ENCODE measurements at places on chromosomes 5 and 9.
A peak's percentile ranks its signal among the peaks of the same experiment; 100 is the strongest.

- no peak for DNase-seq
Observed at GRCh38 chr5:107149243-107150005, 521.3 kb downstream of the EFNA5 start.

DNA sequence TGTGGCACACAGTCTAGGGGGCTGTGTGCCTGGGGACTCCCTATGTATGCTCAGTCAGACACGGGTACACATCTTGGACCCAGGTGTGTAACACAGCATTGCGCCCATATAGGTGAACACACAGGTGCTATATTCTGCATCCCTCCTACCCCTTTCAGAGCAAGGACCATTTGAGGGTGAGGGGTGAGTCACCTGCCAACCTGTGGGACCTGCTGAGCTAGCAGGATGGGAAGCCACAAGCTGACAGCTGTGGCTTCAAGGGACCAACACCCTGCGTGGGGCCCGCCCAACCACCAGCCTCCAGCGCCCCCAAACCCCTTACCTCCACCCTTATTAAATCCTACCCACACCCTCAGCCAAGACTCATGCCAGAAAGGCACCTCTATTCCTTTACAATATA is 14.6 kb upstream of the AQP7 start:
- no peak for DNase-seq

- DNase-seq: no peak
Observed at GRCh38 chr5:27868292-27868691, 829.9 kb upstream of the CDH9 start.

- peak; percentile 24 for DNase-seq
Observed at GRCh38 chr5:50744776-50745175, 78.3 kb downstream of the PARP8 start.

DNA sequence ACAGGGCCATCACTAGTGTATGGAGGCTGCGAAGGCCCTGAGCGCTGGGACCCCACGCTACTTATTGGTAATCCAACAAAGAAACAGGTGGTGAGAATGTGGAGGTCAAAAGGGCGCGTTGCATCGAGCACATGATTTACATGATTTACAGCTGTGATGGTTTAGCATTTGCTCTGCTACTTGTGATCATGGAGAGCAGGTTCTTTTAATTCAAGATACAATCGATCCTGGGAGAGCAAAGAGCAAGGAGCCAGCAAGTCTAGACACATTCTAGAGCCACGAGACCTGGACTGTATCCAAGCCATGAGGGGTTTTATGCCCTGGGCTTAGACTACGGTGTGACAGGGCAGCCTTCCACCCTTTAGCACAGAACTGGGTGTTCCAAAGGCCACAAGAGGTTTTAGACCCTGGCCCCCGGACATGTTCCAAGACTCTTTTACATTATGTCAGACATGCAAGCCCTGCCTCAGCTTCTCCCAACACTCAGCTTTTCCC is 47.0 kb upstream of the CLK4 start:
- peak; percentile 36 for DNase-seq

GRCh38 chr5:160508780-160509361 is 87.2 kb downstream of the PTTG1 start:
- DNase-seq: peak; percentile 81

DNA sequence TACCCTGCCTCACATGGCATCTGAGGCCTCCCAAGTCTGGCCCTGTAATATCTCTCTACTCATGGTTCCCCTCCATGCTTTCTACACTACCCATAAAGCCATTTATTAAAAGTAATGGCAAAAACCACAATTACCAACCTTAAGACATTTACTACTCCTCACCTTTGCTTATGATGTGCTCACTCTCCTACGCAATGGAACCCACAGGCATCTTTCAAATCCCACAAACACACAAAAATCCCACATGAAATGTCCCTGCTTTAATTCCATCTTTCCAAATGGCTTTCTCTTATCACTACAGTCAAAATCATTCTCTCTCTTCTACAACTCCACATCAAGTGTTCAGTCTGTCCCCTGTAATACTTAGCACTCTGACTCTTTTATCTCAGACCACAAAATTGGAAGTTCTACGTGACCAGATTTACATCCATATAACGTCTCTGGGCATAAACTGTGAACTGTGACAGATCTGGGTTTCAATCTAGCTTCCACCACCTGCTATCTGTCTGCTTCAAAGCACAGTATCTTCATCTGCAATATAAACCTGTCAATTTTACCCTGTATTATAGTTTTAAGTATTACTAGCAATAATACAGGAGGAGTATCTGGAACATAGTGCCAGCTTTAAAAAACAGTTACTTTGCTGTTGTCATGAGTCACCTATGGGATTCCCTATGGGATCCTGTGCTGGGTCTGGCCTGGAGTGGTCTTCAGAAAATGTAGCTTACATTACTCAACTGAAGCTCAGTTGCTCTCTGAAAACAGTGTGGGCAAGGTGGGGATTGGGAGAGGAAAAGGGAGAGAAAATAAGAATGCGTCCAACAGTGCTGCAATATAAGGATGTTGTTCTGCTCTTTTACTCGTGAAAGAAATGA is 137.1 kb upstream of the TRIM32 start:
- peak; percentile 39 for DNase-seq

DNA sequence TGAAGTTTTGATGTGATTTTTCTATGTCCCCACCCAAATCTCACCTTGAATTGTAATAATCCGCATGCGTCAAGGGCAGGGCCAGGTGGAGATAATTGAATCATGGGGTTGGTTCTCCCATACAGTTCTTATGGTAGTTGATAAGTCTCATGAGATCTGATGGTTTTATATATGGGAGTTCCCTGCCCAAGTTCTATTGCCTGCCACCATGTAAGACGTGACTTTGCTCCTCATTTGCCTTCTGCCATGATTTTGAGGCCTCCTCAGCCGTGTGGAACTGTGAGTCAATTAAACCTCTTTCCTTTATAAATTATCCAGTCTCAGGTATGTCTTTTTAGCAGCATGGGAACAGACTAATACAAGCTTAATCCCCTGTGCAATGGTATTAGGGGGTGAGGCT is 25.5 kb upstream of the RAI14 start:
- no peak for DNase-seq

GRCh38 chr5:59685793-59686192 is 207.7 kb downstream of the PDE4D start:
- DNase-seq: no peak

GRCh38 chr5:177432143-177432838 is 5.8 kb downstream of the GRK6 start:
- no peak for DNase-seq

- no peak for DNase-seq
Observed at GRCh38 chr9:6996061-6996854, 238.5 kb downstream of the KDM4C start.

- no peak for DNase-seq
Observed at GRCh38 chr5:173720286-173720952, 104.0 kb upstream of the BOD1 start.

DNA sequence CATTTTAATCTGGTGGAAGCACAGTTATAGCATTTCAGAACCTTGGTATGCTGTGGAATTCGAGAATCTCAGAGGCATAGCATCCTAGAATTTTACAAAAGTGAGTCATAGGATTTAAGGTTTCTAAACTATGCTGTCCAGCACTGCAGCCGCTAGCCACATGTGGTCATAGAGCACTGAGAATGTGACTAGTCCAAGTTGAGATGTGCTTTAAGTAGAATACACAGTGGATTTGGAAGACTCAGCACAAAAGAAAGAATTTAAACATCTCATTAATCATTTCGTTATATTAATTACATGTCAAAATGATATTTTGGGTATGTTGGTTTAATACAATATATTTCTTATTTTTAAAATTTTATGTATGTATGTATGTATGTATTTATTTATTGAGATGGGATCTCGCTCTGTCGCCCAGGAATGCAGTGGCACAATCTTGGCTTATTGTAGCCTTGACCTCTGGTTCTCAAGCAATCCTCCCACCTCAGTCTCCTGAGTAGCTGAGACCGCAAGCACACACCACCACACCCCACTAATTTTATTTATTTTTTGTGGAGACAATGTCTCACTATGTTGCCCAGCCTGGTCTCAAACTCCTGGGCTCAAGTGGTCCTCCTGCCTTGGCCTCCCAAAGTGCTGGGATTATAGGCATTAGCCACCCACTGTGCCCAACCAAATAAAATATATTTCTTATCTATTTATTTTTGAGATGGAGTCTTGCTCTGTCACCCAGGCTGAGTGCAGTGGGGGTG is 20.4 kb upstream of the RPS14 start:
- peak; percentile 99 for DNase-seq

GRCh38 chr5:132238169-132238744 is 10.6 kb upstream of the P4HA2 start:
- peak; percentile 65 for DNase-seq

DNA sequence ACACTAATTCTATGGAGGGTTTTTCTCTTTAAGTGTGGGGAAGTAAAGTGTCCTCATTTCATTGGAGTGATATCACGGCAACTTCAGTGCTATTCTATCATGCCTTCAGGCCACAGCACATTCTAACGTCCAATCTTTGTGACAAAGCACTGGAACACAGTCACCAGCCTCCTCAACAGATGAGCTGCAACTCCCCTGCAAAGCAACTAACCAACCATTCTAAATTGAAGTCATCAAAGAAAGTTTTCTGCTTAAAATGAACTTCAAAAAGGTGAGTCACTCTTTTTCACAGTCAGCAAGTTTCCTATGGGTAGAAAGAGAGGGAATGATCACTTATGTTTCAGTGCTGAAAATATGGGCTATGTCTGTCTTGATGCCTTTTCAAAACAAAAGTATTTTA is 190.8 kb downstream of the ELAVL2 start:
- no peak for DNase-seq

GRCh38 chr5:119345861-119346260 is 10.0 kb upstream of the TNFAIP8 start:
- no peak for DNase-seq

GRCh38 chr5:61624553-61625136 is 292.6 kb downstream of the ZSWIM6 start:
- no peak for DNase-seq

- no peak for DNase-seq
Observed at GRCh38 chr9:99556998-99557397, 264.7 kb upstream of the NR4A3 start.

- peak; percentile 12 for DNase-seq
Observed at GRCh38 chr5:8788246-8788645, 757.6 kb downstream of the SEMA5A start.

GRCh38 chr9:121935739-121936138 is 157.4 kb downstream of the TTLL11 start:
- no peak for DNase-seq

GRCh38 chr5:123511290-123511647 is 708 bp upstream of the CSNK1G3 start:
- peak; percentile 59 for DNase-seq

- no peak for DNase-seq
Observed at GRCh38 chr9:122988920-122989621, 44.4 kb upstream of the GPR21 start.

DNA sequence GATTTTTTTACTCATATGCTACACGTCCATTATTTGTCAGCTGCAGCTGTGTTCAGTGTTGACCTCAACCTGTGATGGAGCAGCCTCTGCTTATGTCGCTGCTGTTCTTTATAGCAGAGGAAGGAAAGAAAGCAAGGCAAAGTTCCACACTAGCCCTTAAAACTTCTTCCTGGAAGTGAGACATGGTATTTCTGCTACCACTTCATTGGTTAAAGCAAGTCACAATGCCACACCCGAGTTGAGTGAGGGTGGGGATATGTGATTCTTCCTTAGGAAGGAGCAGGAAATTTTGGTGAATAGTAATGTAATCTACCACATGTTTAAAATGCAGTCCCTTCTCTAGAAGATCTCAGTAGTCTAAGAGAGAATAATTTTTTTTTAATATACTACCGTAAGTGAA is 224.8 kb upstream of the DMRT1 start:
- no peak for DNase-seq

GRCh38 chr9:134420974-134421432 is 94.7 kb downstream of the RXRA start:
- no peak for DNase-seq

GRCh38 chr9:136103651-136104487 is 8.8 kb upstream of the NACC2 start:
- no peak for DNase-seq

DNA sequence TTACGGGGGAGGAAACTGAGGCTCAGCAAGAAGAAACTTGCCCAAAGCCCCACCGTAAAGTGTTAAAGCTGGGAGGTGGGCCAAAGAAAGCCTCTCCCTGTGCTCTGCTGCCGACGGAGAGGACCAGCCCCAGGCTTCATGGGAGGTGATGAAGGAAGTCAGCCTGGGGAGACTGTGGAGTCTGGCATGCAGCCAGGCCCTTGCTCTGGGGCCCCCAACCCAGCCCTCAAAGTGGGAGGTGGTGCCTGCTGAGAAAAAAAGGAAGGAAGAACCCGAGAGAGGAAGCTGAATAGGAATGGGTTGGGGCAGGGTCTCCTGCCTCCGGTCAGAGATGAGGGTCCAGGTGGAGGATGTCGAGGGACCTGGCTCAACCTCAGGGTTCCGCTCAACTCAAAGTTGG is 3.8 kb downstream of the RNF44 start:
- no peak for DNase-seq

- no peak for DNase-seq
Observed at GRCh38 chr5:11897781-11898180, 6.5 kb downstream of the CTNND2 start.

Measured in fibroblast of skin of back (primary cell).